ENCODE measurements at places on chromosomes 1 and 21.
A peak's percentile ranks its signal among the peaks of the same experiment; 100 is the strongest.

DNA sequence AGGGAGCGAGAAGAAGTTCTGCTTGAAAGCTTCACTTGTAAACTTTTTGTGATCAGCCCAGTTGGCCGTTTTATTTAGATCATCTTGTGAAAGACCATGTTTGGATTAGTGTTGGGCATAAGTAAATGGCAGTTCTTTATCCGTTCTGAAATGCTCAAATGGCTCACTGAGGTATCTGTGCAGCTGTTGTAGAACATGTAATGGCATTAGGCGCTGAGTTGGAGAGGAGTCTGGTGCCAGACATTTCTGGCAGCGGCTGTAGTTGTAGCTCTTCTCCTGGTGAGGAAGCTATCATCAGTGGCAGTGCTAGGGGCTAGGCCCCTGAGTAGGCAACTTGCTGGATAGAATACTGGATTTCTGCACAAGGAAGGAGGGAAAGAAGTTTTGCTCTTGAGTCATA, 321.6 kb downstream of the LMO4 start:
- DNase-seq = no peak

DNA sequence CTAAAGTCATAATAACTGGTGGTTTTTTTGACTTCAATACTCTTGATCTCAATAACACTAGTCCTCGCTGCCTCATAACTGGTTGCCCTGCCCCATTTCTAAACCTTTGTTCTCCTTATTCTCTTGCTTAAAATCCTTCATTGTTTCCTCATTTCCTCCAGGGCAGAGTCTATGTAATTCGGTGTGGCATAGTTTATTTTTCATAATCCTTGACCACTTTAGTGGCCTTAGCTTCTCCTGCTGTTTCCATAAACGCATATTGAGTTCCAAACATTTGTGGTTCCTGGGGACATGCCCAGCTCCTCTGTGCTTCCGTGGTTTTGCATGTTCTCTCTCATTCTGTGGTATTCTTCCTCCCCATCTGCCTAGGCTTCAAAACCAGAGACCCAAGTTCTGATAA, 19.0 kb upstream of the TLCD4 start:
- DNase-seq = no peak

DNA sequence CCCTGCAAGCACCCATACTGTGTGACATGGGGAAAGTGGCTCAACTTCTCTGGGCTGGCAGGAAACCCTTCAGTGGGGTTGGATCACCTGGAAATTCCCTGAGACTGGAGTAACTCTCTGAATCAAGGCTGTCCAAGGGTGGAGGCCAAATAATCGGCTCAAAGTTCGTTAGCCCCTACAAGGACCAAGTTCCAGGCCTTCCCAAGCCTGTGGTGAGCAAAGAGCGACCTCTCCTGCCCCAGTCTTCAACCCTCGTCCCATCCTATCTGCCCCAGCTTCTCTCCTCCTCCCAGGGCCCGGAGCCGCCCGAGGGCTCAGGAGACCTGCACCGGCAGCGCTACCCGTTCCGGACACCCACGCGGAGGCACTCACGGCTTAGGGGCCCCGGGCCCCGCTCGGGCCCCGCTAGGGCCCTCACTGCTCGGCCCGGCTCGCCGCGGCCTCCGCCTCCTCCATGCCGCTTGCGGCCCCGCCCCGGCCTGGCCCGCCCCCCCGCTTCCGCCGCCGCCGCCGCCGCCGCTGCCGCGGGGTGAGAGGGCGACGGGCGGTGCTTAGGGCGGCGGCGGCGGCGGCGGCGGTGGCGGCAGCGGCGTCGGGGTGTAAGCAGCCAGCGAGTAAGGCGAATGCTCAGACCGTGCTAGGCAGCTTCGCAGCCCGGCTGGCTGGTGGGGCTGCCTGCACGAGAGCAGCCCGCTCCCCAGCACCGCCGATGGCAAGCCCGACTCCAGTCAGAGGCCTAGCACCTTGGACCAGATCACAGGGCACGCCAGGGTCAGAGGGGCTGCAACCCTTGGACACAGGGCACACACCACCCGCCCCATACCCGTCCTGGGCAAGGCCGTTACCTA, at the start of gene POMGNT1:
TSS of gene POMGNT1 (minus strand) at position 471 of the 848 bp plus-strand sequence. CDS start 613 bp downstream, outside the sequence.
- peak; percentile 80 for DNase-seq

DNA sequence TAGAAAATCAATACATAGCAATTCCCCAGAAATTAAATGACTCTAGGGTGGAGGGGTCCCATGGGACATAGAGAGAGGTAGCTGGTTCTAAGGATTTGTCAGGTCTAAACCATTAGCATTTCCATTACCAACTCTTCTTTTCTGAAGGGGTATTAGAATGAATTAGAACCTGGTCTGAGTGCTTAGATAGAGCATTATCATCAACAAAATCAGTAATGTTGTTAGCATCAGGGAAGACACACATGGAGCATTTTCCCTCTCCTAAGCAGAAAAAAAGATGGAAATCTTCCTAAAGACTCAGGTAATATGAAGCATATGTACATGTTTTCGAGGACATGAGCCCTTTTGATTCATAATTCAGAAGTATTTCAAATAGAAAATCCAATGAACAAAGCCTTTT, 984.4 kb upstream of the NCAM2 start:
- DNase-seq = no peak

DNA sequence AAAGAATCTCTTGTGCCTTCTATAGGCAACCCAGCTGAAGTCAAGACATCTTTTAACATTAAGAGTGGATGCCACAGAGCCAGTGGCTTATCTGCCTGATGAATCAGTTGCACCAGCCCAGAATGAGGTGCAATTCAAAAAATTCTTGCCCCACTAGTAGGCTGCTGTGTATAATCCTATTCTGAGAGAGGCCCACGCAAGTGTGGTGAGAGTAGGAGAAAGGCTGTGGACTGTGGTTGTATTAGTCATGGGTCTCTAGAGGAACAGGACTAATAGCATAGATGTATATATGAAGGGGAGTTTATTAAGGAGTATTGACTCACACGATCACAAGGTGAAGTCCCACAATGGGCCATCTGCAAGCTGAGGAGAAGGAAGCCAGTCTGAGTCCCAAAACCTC, 216.4 kb downstream of the LTN1 start:
- DNase-seq = no peak

GRCh38 chr1:227944931-227945890, 2.5 kb downstream of the WNT9A start:
- peak; percentile 70 for DNase-seq

DNA sequence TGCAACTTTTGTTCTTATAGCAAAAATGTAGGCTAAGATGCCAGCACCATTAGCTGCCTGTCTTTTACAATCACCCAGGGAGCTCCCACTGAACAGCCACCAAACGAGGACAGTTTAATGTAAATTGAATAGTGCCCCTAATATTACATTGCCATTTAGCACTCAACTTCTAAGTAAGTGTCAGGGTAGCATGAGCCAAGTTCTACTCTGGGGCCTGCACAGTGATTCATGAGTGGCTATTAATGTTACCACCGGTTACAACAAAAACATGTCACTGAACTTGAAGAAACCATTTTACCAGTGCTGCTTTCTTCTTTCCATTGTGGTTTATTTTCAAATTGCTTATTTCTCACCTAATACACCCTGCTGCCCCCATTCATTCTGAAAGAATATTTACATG, 295.6 kb upstream of the RRP15 start:
- no peak for DNase-seq

GRCh38 chr1:152110860-152111514, 4.3 kb downstream of the TCHH start:
- DNase-seq = no peak

GRCh38 chr1:228162286-228163006, 3.2 kb upstream of the IBA57 start:
- DNase-seq = no peak

DNA sequence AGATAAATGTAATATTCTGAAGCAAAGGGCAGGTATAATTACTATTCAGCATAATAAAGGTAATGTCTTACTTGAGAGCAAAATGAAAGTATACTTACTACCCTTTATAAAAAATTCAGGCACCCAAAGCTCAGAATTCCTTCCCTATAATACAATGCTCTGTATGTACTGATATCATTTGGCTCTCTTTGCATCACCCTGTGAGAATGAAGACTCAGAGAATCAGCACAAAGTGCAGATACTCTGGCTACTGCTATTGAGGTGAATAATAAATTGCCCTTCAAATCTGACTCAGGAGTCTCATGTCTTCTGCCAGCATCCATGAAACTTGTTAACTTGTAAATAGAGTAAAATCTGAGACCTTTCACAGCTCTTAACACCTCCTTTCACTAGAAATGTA, 108.5 kb upstream of the KCTD3 start:
- DNase-seq = no peak

DNA sequence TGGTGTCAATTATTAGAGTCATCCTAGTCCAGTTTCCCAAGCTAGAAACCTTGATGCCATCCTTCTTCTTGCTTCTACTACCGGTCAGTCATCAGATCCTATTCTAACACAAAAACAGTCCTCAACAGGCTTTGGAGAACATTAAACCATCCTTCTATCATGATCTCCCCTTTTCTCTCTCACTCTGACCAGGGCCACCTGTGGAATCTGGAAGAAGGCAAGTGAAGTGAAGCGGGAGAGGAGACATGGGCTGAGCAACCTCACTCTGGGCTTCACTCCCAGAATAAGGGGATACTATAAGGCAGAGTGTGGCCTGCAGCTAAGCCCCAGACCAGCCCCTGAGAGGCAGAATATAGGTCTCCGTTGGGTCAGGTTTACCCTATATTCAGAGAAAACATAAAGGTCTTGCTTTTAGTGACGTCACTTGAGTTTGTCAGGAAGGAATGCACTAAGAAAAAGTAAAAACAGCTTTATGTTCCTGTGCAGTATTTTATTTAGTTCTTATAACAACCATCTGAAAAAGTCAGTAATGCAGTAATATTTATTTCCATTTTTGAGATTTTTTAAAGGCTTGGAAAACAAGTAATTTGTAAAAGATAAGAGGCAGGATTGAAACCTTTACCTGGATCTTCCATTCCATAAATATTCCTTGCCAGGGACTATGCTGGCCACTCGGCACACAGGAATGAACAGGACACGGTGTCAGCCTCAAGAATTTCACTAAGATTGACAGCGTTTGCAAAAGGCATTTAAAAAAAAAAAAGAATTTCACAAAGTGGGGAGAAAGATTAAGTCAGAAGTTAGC, 61.3 kb downstream of the NFASC start:
- DNase-seq = no peak

GRCh38 chr21:26883768-26884167, 38.6 kb upstream of the ADAMTS1 start:
- no peak for DNase-seq

DNA sequence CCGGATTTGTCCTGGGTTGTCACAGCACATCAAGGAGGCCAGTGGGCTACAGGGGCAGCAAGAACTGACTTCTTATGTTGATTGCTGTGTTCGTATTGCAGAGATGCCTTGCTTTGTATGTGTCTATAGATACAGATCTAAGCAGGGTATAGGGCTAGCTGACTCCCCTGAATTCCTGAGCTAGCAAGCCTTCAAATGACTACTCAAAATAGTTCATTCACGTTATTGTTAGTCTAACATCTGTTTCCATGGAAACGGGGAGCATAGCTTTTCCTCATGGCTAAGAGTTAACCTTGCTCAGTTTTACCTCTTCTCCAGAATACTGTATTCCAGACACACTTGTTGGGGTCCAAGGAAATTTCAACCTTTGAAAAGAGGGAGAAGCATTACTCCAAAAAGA, 24.1 kb downstream of the TRIM45 start:
- DNase-seq = no peak

- no peak for DNase-seq
Measured at GRCh38 chr1:223244366-223245103, 101.5 kb upstream of the TLR5 start.

- no peak for DNase-seq
Measured at GRCh38 chr1:8285103-8285502, 32.8 kb upstream of the SLC45A1 start.

- DNase-seq = no peak
Measured at GRCh38 chr1:161287482-161288054, 22.2 kb downstream of the MPZ start.

GRCh38 chr1:119010201-119010600, 22.1 kb upstream of the TBX15 start:
- no peak for DNase-seq

DNA sequence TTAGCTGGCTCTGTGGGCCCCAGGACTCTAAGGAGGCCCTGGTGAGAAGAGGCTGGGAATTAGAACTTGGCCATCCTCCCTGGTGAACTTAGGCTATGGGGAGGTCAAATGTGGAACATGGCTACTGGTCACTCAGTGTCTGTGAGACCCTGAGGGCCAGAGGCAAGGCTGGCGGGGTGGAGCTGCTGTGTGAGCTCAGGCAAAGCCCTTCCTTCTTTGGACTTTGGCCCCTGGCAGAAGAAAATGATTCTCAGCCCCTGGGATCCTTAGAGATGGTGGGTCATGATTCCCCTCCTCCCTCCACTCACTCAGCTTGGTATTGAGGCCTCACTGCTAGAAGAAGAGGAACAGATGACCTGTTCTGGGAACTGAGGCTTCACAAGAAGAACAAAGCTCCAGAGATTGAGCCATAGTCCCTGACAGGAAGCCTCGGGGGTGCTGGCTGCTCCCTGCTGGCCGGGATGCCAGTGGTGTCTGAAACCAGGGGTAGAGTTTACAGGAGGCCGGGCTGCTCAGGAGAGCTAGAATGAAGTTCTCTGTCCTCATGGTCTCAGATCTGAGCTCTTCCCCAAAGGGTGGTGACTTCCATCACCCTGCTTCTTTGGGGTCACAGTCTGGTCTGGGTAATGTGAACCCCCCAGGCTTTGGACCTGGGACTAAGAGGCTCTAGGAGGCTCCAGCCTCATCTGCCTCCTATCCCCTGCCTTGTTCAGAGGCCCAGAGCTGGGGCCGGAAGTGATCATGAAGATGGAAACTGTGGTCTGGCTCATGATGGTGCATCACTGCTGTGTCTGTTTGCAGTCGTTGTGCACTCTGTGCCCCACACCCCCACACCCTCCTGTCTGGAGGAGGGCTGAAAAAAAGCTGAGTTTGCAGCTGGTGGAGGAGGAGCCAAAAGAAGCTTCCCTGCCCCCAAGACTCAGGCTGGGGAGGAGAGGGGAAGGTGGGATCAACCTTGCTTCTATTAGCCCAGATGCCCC, 905 bp downstream of the BTBD19 start:
- DNase-seq = no peak

DNA sequence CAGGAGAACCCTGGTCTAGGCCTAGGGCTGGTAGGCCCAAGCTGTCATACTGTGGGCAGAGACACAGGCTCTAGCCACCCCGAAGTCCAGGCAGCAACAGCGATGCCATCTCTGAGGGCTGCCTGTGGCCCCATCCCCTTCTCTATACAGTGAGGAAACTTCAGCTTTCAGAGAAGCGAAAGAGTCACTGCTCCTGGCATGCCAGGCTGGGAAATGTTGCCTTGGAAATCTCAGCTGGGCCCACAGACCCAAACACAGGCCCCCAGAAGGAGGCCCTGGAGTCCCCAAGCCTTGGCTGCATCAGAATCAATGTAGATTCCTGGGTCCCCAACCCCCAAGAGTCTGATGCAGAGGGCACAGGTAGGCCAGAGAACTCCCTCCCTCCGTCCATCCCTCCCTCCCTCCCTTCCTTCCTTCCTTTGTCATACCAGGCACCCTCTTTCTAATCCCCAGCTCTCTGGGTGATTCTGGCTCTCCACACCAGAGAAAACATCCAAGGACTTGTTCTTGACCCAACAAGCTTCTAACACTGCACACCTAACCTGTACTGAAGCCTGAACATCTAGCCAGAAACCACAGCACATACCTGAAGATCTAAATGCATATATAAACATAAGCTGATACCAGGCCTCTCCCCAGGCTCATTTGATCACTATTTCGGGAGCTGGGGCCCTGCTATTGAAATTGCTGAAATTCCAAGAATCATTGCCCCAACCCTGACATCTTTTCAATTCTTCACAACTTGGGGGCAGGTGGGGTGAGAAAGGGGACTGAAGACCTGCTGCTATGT, 143.2 kb upstream of the EDN2 start:
- DNase-seq = no peak

GRCh38 chr1:184929711-184930202, 44.6 kb downstream of the NIBAN1 start:
- DNase-seq = no peak

- DNase-seq = no peak
Measured at GRCh38 chr1:231512147-231512698, 16.2 kb upstream of the TSNAX start.

Data from type B pancreatic cell (in vitro differentiated cells).